Activated CD8-positive, alpha-beta memory T cell treated with anti-CD3 and anti-CD28 coated beads for 24 hours (primary cell): ENCODE measurements at places on chromosomes 11 and 22.

- no peak for DNase-seq
These were observed 32.2 kb downstream of the C11orf91 start for GRCh38 chr11:33668468-33668825.

- no peak for DNase-seq
These were observed 14.0 kb upstream of the TP53I11 start for GRCh38 chr11:44964526-44965209.

GRCh38 chr11:60899046-60899936 is 7.1 kb downstream of the PRPF19 start:
- no peak for DNase-seq

DNA sequence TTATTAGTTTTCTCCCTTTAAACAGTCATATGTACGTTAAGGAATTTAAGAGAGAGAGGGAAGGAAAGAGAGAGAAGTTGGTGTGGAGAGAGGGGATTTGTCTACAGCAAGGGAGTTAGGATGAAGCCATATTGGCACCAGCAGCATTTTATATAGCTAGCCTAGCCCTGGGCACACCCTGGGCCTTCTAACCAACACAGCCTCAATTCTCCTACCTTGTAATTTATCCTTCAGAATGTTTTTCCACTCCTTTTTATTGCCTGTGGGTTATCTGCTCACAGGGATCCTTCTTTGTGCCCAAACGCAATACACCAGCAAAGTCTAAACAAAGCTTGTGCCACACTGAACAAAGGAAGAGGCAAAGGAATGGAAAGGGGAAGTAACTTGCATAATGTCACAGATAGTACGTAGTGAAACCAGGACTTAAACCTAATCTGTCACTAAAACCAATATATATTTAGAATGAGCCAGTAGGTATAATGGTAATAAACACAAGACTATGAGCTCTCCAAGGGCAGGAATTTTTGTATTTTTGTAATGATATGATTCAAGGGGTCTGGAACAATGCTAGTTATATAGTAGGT is 613.8 kb upstream of the TENM4 start:
- DNase-seq = no peak

GRCh38 chr22:17007257-17007656 is 765 bp downstream of the GAB4 start:
- DNase-seq = no peak

DNA sequence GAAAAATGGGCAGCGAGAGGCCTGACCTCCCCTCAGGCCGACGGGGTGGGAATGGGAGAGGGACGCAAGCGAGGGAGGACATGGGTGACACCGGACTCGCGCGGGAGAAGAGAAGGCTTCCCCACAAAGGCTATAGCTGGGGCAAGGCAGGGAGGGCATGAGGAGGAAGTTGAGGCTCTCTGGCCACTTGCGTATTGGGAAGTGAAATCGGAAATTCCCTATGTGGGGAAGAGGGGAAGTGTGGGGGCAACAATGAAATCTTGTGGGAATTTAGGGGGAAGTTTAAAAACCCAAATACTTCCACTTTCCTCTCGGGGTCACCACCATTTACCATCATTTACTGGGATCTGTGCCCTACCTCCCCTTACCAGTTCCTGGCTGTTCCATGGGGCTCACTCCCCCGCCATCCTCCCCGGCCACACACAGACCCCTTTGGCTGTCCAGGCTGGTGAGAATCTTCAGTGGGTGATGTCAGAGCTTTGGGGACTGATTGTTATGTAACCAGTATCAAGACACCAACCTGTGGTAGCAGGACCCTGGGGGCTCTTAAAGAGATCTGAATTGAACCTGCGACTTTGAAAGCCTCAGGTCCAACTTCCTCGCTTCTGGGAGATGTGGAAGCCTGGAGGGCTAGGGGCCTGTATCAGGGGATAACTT is 951 bp upstream of the EHD1 start:
- DNase-seq = peak; percentile 66
